DMS53 (cell line): ENCODE measurements at places on chromosomes 12 and 14.

GRCh38 chr12:61998791-61999190 lies 261.4 kb upstream of the USP15 start:
- no peak for DNase-seq

DNA sequence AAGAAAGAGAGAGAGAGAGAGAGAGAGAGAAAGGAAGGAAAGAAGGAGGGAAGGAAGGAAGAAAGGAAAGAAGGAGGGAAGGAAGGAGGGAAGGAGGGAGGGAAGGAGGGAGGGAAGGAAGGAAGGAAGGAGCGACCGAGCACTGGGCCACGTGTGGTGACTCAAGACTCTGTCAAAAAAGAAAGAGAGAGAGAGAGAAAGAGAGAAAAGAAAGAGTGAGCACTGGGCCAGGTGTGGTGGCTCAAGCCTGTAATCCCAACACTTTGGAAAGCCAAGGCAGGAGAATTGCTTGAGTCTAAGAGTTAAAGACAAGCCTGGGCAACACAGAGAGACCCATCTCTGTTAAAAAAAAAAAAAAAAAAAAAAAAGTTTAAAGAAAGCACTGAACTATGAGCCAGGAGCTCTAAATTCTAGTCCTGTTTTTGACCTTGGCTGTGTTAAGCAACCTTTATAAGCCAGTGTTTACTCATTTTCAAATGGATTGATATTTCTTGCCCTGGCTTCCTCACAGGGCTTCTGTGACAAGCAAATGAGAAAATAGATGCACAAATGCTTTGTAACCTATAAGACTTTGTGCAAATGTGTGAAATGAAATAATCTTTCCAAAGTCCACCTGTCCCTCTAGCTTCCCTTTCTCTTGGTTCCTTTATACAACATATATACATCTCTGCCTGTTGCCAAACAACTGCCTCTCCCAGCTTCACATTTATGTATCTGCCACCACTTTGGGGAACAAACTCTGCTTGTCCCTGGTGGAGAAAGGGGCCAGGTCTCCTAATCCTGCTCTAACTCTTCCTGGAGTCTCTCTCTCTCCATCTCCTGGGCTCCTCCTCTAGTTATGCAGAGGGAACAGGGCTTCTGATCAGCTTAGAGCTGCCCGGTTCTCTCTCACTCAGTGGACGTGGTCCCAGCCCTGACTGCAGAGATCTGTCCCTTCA lies 16.1 kb upstream of the PLEKHG6 start:
- peak; percentile 90 for DNase-seq

DNA sequence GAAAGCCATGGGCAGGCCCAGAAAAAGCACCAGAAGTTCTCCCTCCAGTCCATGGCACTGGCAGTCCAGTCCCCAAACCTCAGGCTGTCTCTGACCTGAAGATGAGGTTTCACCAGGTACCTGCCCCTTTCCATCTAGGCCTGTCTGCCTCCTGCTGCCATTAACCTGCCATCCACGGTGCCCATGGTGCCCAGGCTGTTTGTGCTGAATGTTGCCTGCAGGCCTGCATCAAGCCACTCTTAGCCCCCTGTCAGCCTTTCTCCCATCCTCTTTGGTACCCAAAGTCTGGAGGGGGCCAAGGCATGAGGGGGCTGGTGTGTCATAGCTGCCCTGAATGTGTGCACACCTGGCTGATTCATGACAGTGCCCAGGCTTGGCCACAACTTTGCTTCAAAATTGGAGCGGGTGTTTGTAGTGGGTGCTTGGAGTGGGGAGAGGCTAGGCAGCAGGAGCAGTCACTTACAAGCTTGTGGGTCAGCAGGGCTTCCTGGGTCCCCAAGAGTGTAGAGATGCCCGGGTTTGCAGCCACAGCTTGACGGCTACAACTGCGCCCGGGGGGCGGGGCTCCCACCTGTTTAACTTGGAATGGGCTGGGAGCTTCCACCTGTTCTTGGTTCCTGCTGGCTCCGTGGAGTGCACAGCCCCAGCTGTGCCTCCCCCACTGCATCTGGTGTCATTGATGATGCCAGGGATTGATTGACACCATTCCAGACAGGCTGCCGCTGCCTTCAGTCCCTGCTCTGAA lies 88.5 kb downstream of the GPHN start:
- no peak for DNase-seq

GRCh38 chr12:100359822-100360221 lies 2.9 kb downstream of the SLC17A8 start:
- no peak for DNase-seq

DNA sequence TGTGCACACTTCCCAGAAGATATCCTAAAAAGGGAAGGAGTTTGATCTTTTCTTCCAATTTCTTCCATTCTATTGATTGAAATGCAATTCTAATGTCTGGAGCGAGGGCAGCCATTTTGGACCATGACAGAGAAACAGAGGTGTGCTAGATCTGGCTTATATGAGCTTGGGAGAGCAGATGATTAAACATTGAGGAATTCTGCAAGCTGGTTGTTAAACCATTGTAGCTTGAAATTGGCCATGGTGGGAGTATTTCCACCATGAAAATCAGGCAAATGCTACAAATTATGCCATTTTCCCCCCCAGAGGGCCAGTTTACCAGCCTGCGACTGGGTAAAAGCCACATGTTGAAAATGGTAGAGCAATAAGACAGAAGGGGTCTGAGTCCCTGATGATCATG lies 155.0 kb downstream of the PAWR start:
- no peak for DNase-seq

GRCh38 chr14:77154421-77154820 lies 12.8 kb upstream of the ZDHHC22 start:
- DNase-seq = no peak
